Astrocyte of the spinal cord (primary cell): ENCODE measurements at places on chromosomes 12 and 14.

- DNase-seq: no peak
These were observed 30.0 kb upstream of the DUSP6 start for GRCh38 chr12:89382328-89382727.

GRCh38 chr12:21252070-21252469, 82.6 kb downstream of the SLCO1A2 start:
- no peak for DNase-seq

- DNase-seq: peak; percentile 85
These were observed 115.4 kb upstream of the FOXG1 start for GRCh38 chr14:28651148-28651547.

DNA sequence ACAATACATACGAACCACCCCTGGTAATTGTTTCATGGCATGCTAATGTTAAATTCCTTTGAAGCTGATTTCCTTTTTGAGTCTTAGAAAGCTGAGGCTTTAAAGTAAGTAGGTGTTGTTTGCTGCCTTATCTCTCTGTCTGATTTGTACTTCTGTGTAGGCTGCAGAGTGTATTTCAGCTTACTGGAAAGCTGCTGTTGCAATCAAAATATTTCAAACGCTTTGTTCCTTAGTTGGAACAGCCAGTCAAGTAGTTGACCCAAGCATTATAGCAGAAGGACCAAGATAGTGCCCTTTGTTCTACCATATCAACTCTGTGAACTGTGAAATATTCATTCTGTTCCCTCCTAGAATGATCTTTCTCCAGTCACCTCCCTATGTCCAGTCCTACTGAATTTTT, 3.1 kb downstream of the PKP2 start:
- no peak for DNase-seq

- DNase-seq: no peak
These were observed 184.0 kb downstream of the SRGAP1 start for GRCh38 chr12:64028541-64028940.

DNA sequence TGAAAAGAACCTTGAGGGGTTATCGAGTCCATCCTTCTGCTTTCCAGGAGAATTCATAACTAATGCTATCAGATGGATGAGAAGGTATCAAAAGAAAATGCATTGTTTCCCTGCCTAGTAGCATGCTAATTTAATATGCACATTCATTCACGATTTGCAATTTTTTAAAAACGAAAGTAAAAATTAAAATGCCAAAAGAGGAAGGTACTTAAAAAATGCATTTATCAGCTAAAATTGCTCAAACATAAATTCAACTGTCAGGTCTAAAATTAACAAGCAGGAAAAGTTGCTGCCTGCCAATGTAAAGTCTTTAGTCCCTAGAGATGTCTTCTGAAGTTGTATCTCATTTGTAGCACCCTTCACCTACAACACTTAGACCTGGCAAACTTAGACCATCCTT, 7.9 kb downstream of the ATF7 start:
- no peak for DNase-seq

GRCh38 chr14:104803280-104803911, 2.5 kb downstream of the ZBTB42 start:
- no peak for DNase-seq

DNA sequence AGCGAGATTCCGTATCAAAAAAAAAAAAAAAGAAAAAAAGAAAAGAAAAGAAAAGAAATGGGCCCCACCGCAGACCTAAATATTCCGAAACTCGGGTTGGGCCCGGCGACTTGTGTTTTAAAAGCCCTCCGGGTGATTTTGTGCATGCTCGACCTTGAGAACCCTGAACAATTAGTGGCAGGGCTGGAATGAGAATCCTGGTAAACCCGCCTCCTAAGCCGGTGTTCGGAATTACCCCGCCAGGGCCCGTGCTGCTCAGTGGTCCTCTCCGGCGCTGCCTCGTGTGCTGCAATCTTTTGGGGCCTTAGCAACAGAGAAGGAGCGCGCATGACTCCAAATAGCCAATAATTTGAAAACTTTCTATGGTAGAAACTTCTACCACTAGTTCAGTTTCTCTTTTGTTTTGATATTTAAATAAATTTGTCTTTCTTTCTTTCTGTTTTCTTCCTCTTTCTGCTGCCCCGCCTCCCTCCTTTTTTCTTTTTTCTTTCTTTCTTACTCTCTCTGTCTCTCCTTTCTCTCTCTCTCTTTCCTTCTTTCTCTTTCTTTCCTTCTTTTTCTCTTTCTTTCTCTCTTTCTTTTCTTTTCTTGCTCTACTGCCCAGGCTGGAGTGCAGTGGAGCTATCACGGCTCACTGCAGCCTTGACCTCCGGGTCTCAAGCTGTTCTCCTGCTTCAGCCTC, 1.5 kb upstream of the GALNT6 start:
- no peak for DNase-seq

DNA sequence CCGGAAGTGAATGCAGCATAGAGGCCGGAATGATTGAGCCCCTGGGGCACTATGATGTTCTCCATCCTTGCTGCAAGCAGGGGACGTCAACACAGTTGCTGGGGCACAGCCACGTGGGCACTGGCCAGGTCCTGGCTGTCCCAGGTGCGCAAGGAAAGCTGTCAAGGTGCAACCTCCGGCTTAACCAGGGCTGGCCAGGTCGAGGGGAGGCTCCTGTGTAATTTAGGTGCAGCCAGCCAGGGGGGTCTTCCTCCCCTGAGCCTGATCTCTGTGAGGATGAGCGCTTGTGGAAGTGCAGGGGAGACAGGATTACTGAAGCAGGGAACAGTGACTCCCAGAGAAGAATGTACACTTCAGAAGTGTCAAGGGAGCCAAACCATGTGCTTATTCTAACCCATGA, 852.8 kb upstream of the TMEM132C start:
- no peak for DNase-seq

GRCh38 chr12:6250343-6250742, 50.1 kb downstream of the CD9 start:
- no peak for DNase-seq

- no peak for DNase-seq
These were observed 478.2 kb downstream of the ZFP36L1 start for GRCh38 chr14:68314642-68315041.

GRCh38 chr14:100844082-100844408, 18.1 kb downstream of the MEG3 start:
- DNase-seq: no peak

DNA sequence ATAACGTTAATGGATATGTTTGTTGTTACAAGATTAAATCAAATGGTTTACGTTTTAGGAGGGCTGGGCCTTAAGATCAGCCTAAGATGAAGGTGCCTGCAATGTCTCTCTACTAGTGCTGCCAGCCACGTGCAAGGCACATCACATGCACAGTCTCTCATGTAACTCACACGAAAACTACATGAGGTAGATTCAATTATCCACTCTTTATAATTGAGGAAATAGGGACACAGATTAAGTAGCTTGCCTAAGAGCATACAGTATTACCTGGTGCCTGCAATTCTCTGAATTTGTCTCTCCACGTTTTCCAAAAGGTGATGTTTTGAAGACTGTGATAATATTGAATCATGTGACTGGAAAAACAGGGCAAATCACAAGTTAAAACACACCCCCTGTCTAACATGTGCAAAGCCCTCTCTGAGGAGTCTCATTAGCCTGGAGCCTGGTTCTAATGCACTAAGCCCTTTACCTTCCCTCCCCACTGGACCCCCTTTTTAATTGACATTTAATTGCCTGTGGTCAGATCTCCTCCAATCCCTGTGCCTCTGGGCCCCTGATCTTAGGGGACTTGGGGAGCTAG, 14.6 kb upstream of the ATP2A2 start:
- DNase-seq: no peak

DNA sequence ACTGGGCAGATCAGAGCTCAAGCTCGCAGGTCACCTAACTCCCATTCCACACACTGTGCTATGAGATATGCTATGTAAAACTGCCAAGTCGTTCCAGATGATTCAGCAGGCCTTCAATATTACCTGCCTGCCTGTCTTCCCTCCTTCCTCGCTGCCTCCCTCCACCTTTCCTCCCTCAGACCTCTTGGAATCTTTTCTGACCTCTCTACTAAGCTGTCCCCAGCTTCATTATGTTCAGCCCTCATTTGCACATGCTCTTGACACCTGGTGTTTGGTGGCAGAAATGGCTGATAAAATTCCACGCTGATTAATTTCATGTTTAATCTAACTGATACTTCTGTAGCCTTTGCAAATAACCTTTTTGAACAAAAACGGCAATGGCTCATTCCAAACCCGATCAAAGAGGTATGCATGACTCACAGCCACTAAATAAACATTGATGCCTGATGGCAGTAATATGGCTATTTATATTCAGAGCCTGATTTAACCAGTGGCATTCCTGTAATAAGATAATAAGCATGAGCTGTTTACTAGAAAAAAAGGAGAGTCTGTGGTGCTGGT, 130.8 kb upstream of the EGLN3 start:
- DNase-seq: peak; percentile 65
